Body of pancreas (tissue), 4 donors: ENCODE measurements at places on chromosomes 2 and 18. TPM values are rescaled to one million over a fixed set of nuclear protein-coding genes. Genes with fewer than 3 reads are reported as not detected.

Gene CEP192
- 21.1 TPM for total RNA-seq

Gene SPDYA
- 1.6 TPM for total RNA-seq

DNA sequence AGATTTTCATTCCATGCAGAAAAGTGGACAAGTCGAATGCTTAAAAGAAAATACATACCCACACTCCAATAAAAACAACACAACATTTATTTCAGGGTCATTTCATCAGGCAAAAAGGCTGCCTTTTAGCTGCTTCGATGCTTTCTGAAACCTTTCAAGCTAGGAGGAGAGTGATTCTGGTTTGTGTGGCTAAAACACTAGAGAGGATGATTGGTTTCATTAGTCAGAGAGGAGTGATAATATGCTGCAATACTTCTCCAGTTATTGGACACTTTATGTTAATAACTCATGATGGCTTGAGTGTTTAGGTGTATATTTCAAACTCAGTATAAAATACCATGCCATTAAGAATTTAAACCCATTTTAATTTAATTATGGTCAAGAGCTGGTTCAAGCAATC, 614.0 kb downstream of the SLC4A3 start:
- no peak overlapping the region for H3K4me3 ChIP-seq
- DNase-seq: no peak
- H3K27ac ChIP-seq: no peak overlapping the region
- H3K27me3 ChIP-seq: no peaks in the 10 kb centered on the region
- H3K4me1 ChIP-seq: no peaks in the 10 kb centered on the region

DNA sequence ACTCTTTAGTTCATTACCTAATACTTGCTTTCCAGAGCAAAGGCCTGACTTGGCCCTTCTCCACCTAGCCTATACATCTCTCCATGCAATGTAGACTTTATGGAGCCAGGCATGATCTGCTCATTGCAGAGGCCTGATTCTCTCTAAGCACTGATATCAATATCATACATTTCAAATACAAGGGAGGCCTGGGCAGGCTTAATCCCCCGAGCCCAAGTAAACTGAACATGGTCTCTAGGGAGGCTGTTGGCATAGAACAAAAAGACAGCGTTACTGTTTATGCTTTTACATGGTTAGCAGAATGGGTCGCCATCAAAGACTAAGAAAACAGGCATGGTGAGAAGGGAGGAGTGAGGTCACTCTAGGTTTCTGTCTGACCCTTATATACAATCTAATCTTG, 695.1 kb downstream of the ZEB2 start:
- H3K27me3 ChIP-seq: no peaks in the 10 kb centered on the region
- no peak for DNase-seq
- no peak overlapping the region for H3K4me3 ChIP-seq
- H3K4me1 ChIP-seq: no peaks in the 10 kb centered on the region
- H3K27ac ChIP-seq: no peak overlapping the region
- no peaks in the 10 kb centered on the region for H3K36me3 ChIP-seq

- no peak overlapping the region for H3K27ac ChIP-seq
- no peak for DNase-seq
- H3K4me1 ChIP-seq: no peaks in the 10 kb centered on the region
Observed at GRCh38 chr18:9422816-9423519, 52.3 kb upstream of the RALBP1 start.

DNA sequence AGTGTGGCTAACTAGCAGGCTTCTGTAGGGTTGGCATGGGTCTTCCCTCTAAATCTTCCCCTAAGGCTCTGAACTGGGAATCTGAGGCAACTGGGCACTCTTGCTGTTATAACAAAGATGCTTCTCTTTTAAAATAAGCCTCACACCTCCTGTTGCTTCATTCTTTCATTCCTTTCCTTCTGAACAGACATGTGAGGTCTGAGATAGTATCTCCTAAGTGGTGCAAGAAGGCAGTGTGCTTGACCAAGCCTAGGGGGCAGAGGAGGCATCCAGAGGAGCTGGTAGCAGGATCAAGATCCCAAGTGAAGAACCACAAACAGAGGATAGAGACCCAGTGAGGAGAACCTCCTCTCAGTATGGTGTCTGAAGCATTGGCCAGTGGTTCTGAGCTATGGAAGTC, 90.9 kb downstream of the TTC27 start:
- H3K4me1 ChIP-seq: peaks cover 11% of the 10 kb centered on the region
- H3K27me3 ChIP-seq: no peaks in the 10 kb centered on the region
- no peak for DNase-seq
- H3K36me3 ChIP-seq: no peaks in the 10 kb centered on the region
- H3K4me3 ChIP-seq: no peak overlapping the region
- no peak overlapping the region for H3K27ac ChIP-seq

DNA sequence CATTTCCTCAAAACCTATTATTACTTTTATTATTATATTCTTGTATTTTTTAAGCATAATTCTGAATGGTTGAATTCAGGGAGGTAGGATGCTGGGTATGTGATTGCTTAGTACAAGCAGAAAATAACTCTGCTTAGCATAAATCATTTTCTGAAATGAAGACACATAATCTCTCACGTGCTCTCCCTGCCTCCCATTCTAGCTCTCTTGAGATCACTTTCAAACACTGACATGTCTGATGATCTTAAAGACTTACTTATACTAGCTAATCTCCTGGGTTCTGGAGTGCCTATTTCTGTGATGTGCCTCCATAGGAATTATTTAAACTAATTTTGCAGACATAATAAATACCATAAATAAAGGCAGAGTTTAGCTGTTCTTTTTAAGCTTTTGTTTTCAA, 1136.0 kb downstream of the SUCLG1 start:
- no peaks in the 10 kb centered on the region for H3K36me3 ChIP-seq
- H3K27me3 ChIP-seq: no peaks in the 10 kb centered on the region
- H3K4me3 ChIP-seq: no peak overlapping the region
- no peak for DNase-seq
- H3K4me1 ChIP-seq: no peaks in the 10 kb centered on the region
- no peak overlapping the region for H3K27ac ChIP-seq
